NCI-H1048 (cell line): ENCODE measurements at places on chromosomes 6 and 20.

DNA sequence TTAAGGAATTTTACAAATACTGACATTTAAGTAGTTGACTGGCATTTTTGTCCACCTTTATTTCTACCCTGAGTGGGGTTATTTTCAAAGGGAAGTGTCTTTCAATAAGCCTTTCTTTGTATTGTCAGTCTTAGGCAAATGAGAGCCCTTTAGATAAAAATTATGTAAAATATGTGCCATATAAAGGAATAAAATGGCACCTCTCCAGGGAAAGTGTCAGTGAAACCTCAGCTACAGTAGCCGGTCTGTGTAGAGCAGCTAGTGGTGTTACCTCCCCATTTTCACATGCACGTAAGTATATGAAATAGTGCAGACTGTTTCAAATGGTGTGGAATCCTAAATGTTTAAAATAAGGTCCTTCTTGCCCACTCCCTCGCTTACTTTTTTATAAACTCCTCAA is 5.0 kb downstream of the FAM217B start:
- DNase-seq, result peak; percentile 73

GRCh38 chr6:137202078-137202477 is 17.1 kb downstream of the IFNGR1 start:
- no peak for DNase-seq

DNA sequence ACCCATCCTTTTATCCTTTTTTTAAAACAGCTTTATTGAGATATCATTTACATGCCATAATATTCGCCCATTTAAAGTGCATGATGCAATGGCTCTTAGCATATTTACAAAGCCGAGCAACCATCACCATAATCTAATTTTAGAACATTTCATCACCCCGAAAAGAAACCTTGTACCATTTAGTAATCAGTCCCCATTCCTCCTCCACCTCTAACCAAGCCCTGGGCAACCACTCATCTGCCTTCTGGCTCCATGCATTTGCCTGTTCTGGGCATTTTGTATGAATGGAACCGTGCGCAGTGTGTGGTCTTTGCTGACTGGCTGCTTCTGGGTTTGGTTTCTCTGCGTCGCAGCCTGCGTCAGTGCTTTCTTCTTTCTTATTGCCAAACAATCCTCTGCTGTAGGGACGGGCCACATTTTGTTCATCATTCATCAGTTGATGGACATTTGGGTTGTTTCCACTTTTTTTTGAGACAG is 10.2 kb upstream of the EEF1A2 start:
- DNase-seq, result no peak

- no peak for DNase-seq
Measured at GRCh38 chr20:20657092-20657491, 55.4 kb downstream of the RALGAPA2 start.

- DNase-seq, result no peak
Measured at GRCh38 chr20:50715694-50716093, 15.7 kb upstream of the PARD6B start.

DNA sequence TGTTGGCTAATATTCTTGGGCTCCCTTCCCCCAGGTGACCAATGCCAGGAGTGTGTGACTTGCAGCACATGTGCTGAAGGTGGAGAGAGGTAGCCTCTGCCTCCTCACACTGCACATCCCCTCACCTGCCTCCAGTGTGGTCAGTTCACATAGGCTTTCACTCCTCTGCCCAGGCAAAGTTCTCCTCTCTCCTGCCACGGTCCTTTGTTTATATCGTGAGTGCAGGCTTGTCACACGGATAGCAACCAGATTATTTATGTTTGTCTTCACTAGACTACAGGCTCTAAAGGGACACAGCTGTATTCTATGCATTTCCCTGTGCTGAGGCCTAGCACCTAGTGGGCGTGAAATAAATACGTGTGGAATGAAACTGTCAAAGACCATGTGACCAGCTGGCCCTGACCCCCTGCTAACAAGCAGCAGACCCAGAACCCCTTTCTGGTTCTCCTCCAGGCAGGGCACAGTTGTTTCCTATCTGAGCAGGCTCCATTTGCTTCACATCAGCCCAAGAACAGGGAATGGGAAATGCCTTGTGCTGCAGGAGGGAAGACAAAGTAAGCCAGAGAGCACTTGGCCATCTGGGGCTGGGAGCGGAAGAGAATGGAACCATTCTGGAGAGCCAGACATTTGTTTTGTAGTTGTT is 42.3 kb downstream of the UNC5CL start:
- no peak for DNase-seq

GRCh38 chr20:57742507-57743181 is 32.8 kb upstream of the PMEPA1 start:
- no peak for DNase-seq

GRCh38 chr6:155108070-155108820 is 113.1 kb downstream of the TIAM2 start:
- no peak for DNase-seq

DNA sequence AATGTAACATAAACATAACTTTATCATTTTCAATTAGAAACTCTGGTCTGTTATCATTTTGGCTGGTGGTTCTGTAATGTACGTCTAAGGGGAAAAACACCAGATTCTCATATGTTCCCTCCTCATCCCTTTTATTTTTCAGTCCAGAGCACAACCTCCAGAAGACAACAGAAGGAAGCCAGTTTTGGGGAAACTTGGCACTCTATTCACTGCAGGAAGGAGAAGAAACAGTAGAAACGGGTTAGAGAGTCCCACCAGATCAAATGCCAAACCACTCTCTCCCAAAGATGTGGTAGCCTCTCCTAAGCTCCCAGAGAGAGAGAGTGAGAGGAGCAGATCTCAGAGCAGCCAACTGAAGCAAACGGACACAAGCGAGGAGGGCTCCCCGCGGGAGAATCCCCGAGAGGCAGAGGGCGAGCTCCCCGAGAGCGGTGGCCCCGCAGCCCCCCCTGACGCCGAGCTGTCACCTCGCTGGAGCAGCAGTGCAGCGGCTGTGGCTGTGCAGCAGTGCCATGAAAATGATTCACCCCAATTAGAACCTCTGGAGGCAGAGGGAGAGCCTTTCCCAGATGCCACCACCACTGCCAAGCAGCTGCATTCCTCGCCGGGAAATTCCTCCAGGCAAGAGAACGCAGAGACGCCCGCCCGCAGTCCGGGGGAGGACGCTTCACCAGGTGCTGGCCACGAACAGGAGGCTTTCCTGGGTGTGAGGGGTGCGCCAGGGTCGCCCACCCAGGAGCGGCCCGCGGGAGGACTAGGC is 117.8 kb downstream of the RTN4IP1 start:
- no peak for DNase-seq

GRCh38 chr6:7590918-7591302 is 912 bp downstream of the SNRNP48 start:
- no peak for DNase-seq

DNA sequence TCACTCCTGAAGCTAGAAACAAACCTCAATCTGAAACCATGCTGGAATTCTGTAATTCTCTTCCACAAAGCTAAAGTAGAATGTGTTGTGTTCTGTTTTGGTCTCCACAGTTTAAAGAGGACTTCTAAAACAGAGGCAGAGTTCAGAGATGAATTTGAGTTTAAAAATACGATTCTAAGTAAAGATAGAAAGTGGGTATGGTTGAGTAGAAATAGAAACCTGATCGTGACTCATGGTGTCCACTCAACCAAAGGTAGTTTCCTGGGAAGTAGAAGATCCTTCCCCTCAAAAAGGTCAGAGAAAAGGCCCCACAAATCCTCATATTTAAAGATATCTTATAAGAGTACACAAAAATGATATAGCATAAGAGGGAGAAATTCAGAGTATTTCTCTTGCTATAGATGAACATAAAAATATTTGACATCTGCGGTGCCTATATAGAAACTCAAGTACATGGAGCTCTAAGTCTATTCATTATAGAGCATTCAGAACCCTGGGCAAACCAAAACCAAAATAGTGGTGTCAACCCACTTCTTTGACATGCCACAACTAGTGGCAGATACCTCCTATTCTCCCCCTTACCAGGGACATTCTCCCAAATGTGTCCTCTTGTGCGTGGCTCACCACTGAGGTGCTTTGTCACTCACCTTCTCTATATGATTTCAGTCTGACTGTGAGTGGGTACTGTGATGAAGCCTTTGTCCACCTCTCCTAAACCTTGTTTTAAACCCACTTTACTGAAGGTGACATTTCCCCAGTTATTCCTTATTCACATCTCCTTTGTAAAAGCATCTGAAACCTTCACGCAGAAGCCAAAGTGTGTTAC is 84.5 kb downstream of the PLCB1 start:
- DNase-seq, result no peak

DNA sequence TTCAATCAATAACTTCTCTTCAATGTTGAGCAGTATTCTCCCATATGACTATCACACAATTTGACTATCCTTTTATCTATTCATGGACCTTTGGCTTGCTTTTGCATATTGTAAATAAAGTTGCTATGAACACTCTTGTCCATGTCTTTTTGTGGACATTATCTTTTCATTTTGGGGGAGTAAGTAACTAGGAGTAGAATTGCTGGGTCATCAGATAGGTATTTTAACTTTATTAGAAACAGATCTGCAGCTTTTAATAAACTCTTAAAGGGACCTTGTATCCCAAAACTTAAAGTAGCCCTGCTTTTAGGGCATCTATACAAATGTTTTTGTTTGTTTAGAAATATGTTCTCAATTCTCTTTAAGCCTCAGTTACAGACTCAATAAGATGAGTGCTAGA is 614.2 kb upstream of the CITED2 start:
- no peak for DNase-seq

DNA sequence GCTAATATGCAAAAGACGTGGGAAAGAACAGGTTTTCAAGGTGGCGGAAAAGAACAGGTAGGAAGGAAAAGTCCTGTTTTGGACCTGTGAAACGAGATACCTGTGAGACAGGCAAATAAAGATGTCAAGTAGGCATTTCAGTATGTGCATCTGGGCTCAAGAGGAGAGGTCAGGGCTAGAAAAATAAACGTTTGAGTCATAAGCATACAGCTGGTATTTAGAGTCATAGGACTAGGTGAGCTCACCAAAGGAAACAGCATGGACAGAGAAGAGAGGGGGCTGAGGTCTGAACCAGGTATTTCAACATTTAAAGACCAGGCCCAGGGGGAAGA is 14.9 kb downstream of the MTFR2 start:
- DNase-seq, result no peak
